Stimulated activated CD4-positive, alpha-beta T cell treated with anti-CD3 and anti-CD28 coated beads, TNF-alpha, amount 100 ng/mL, for 24 hours (primary cell): ENCODE measurements at places on chromosomes 3 and 15.

GRCh38 chr3:77186728-77187127, 146.8 kb downstream of the ROBO2 start:
- no peak for DNase-seq

DNA sequence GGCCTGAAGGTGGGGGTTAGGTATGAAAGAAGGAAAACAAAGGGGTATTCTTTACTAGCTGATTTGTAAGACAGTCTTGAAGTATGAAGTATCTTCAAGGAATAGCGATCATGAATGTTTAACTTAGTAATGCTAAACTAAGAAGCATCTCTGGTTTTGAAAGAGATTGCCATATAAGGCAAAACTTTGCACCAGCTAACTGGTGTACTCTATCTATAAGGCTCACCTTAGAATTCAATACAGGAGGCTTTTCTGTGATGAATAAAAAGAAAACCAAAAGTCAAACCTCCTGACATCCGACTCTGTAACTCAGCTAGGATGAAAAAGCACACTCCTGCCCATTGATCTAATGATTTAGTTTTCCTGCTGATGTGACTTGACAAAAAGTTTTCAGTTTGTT, 54.7 kb downstream of the FOXP1 start:
- no peak for DNase-seq

DNA sequence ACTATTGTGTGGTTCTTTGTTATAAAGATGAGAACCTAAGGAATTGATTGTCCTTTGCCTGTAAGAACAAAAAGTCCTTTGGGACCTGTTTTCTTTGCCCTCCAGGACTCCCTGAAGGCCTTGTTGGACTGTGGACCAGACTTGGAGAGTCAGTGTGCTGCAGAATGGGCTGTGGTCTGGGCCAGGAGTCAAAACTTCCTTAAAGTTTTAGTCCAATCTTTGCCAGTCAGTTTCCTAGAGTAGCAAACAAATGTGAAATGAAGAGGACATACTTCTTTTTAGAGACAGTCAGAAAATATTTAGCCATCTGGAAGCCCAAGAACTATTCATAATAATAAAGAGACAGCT, 45.4 kb downstream of the PDE8A start:
- no peak for DNase-seq

GRCh38 chr3:50194128-50194902, 2.9 kb downstream of the GNAT1 start:
- DNase-seq: peak; percentile 61

DNA sequence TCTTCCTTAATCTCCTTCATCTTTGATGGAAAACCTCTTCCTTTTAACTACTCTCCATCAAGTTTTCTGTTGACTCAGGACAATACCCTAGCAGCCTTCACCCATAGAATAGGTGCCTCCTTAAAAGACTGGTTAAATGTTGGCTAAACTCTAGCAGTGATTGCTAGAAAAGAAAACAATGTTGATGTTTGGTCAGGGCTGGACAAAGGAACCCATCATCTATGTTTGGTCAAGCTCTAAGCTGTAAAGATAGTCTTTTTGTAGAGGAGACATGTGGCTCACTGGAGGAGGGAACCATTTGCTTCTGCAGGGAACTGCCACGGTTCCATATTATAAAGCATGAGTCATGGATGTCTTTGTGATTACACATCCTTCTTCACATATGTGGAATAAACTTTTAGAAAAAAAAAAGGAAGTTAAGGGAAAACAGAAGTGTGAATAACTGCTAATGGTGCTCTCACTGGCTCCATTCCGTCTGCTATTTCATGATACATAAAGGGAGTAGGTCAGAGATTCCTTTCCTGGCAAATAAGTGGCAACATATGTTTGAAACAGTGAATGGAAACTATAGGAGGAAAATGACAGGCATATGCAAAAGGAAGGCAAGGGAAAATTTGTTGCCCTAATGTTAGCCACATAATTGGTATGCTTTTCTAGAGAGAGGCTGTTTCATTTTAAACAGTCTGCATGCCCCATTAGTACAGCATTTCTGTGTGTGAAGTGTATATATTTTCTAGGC, 78.2 kb downstream of the CMSS1 start:
- no peak for DNase-seq

- DNase-seq: no peak
Observed at GRCh38 chr15:83850501-83851245, 196.8 kb downstream of the ADAMTSL3 start.

GRCh38 chr3:126982126-126982470, 817 bp upstream of the PLXNA1 start:
- DNase-seq: peak; percentile 32

- DNase-seq: no peak
Observed at GRCh38 chr3:67719333-67719732, 64.9 kb upstream of the SUCLG2 start.

DNA sequence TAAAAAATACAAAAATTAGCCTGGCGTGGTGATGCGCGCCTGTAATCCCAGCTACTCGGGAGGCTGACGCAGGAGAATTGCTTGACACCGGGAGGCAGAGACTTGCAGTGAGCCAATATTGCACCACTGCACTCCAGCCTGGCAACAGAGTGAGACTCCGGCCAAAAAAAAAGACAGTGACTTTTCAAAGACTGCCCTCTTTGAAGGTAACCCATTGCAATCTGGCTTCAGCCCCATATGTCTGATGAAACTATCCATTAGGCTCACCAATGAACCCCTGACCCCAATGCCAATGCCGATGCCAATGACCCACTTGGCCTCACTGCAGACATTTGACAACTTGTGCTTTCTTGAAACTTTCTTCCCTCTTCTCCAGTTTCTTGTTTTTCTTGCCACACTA, 54.3 kb downstream of the NCEH1 start:
- DNase-seq: no peak

DNA sequence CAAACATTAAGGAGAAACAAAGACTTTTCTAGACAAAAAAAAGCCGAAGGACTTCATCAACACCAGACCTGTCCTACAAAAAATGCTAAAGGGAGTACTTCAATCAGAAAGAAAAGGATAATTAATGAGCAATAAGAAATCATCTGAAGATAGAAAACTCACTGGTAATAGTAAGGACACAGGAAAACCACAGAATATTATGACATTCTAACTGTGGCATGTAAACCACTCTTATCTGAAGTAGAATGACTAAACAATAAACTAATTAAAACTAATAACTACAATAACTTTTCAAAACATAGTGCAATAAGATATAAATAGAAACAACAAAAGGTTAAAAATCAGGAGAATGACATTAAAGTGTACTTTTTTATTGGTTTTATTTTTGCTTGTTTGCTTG, 584.5 kb upstream of the CCDC54 start:
- DNase-seq: no peak

GRCh38 chr3:71074423-71074822, 509.1 kb downstream of the FOXP1 start:
- no peak for DNase-seq

DNA sequence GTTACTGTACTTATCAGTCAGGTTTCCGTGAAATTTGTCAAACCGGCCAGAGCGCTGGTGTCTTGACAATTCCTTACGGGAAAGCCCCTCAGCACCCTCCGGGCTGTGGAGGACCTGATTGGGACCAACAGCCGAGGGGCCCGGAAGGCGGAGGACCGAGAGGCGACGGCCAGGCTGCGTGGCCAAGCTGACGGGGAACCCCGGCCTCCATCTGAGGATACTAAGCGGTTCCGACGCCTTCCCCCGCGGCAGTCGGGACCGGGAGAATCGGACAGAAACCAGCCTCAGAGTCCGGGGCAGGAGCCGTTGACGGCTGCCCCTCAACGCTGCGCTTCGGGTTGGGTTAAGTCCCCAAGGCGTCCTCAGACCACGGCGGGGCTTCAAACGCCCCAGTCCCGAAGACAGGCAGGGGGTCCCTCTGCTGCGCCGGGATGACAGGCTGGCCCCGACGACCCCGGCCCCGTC, 499 bp downstream of the ALDH1A2 start:
- DNase-seq: peak; percentile 2

DNA sequence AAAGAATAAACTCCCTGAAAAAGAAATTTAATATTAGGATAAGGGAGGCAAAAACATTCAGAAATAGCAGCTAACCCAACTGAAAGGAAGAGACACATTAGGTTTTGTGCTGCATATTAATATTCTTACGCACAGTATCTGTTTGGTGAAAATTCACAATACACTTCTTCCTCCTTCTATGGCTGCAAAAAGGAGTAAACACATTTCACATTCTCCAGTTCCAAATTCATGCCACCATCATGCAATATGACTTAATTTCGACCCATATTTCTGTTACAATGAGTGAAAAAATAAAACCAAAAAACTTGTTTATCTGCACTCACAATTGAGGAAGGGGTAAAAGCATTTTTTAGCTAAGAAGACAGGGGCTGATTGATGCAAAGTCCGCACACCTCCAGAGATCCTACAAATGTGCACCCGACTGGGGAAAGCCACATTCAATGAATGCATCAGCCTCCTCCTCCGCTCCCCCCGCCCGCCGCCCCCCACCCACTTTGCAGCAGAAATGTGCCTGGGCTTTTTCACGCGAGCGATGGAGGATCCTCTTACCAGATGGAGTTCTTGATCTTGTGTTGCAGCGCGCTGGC, 1.0 kb downstream of the RFX7 start:
- DNase-seq: no peak

DNA sequence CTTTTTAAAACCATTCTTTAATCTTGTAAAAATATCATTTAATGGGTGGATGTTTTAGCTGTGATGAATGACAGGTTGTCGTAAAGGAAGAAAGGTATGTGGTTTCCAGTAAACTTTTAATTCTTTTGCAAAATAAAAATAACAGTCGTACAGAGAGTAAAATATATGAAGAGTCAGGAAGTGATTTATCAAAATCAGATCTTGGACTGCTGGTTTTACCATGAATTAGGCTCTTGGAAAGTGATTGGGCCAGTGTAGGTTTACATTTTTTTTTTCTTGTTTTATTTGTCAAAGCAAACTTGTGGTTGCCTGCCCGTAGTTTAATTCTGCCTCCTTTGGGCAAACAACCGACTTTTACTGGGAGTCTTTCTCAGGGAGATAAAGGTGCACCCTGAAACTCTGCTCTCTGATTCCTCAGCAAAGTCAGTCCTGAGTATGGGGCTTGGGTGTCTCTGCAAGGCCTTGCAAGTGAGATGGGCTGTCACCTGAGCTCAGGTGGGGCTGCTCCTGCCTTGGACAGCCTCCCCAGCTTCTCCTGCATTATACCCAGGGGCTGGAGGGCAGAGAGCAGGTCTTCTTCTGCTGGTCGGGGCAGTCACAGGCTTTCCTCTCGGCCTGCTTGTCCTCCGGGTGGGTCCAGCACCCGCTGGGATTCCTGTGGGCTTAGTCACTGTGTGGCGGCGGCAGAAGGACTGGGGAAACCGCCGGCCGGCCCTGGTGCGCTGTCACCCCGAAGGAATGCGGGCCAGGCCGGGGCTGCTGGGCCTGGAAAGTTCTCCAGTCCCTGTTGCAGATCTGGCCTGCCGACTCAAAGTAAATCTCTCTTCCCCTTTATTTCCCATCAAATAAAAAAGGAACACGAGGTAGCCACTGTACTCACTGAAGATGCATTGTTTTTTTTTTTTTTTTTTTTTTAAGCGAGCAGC, 79.0 kb downstream of the IGF1R start:
- DNase-seq: no peak

DNA sequence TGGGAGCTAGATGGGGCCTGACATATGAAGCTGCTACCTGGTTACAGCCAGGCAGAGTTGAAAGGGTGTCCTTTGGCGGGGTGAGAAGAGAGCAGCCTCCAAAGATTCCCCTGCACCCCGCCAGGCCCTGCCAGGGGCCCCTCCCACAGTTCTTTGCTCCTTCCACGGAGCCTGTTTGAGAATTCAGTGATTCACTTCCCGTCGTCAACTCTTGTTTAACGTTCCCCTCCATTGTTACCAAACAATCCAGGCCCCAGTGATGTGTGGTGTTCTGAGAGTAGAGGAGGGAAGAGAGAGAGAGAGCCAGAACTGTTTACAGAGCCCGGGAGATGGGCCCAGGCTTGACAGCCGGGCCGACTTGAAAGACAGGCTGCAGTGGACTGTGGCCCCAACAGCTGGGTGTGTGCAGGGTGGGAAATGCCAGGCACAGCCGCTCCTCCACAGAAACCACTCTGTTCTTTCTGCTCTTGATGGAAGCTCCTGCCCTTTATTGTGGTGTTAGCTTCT, 81.5 kb downstream of the SMAD3 start:
- DNase-seq: peak; percentile 35

GRCh38 chr15:93887151-93887550, 344.2 kb upstream of the MCTP2 start:
- DNase-seq: no peak

DNA sequence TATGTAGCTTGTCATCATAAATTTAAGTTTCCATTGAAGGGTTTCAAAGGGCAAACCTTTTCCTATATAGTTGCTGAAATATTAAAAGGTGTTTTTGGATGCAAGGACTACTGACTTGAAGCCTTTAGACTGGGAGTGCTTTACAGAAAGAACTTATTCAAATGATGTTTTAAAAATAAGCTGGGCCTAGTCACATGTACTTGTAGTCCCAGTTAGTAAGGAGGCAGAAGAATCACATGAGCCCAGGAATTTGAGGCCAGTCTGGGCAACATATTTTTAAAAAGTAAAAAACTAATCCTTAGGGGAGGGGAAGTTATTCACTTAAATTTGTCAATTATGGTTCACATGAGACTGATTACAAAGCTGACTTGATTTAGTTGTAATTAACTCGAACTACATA, 65.0 kb downstream of the SMARCC1 start:
- no peak for DNase-seq

DNA sequence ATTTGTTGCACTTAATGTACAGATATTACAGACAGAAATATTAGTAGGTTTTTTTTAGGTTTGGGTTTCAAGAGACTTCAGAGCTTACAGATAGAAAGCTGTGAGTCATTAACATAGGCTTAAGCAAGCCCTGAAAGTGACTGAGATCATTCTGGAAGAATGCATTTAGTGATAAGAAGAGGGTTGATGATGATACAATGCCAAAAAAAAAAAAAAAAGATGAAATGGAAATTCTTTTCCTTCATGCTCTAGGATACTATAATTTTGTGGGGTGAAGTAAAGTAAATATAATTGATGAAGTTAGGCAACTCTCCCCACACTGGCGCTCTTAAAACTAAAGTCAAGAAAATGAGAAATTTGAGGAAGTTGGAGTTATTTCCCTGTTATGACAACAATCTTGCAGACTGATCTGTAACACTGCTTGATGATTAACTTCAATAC, 169.4 kb upstream of the ZNF385D start:
- no peak for DNase-seq

GRCh38 chr15:93720607-93721006, 510.8 kb upstream of the MCTP2 start:
- DNase-seq: no peak

DNA sequence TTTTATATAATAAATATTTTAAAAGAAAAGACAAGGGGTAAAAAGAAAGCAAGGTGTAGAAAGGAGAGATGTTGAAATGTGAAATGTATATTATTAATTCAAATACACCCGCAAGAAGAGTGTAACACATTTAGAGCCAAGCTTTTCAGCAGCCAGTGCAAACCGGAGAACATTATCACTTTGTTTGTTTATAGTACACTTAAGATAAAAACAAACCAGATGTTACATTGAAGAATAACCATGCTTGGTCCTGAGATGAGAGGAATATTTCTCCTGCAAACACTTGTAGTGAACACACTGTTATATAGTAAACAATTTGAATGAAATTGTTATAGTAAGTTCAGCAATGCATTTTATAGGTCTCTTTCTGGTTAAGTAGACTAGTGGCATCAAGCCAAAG, 1441.5 kb downstream of the OTOL1 start:
- no peak for DNase-seq
